CD4-positive, alpha-beta T cell treated with Interleukin-12 subunit alpha and Interleukin-12 subunit beta, for 1 hour (primary cell): ENCODE measurements at places on chromosomes 2 and 18.

DNA sequence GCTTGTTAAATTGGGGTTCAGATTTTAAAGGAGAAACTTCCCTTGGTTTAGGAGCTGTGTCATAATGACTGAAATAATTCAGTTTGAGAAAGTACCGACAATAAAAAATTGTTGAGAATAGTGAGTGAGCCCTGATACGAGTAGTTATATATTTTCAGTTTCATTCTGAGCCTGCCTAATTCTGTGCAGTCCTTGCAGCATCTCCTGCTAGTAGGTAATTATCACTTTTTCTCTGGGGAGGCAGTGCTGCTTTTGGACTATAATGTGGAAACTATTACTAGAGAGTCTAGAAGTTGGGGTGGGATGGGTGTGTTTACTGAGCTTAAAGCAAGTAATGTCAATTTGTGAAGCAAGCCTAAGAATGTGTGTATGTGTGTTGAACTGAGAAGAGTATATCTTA is 21.7 kb downstream of the ZNF638 start:
- DNase-seq: no peak

GRCh38 chr18:58132595-58133261 is 88.7 kb downstream of the NEDD4L start:
- DNase-seq: no peak

DNA sequence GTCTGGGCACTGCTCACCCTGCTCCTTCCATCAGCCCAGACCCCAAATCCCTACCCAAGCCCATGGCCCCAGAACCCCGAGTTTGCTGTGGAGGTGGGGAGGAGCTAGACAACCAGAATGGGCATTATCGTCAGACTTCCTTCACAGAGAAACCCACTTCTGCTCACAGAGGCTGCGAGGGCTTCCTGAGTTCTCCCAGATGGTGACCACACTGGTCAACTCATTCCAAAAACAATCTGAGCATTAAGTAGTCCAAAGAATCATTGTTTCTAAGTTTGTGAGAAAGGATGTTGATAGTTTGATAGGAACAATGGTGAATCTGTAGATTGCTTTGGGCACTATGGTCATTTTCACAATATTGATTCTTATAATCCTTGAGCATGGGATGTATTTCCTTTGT is 60.2 kb downstream of the LRRC30 start:
- no peak for DNase-seq

GRCh38 chr2:233503947-233504637 is 62.5 kb downstream of the USP40 start:
- DNase-seq: no peak

DNA sequence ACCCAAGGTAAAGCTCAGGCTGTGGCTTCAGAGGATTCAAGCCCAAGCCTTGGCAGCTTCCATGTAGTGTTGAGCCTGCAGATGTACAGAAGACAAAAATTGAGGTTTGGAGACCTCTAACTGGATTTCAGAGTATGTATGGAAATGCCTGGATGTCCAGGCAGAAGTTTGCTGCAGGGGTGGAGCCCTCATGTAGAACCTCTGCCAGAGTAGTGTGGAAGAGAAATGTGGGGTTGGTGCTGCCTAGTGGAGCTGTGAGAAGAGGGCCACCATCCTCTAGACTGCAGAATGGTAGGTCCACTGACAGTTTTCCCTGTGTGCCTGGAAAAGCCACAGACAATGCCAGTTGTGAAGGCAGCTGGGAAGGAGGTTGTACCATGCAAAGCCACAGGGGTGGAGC is 239.9 kb downstream of the SPAG16 start:
- DNase-seq: no peak

GRCh38 chr18:59011786-59012185 is 127.9 kb upstream of the SEC11C start:
- DNase-seq: no peak

DNA sequence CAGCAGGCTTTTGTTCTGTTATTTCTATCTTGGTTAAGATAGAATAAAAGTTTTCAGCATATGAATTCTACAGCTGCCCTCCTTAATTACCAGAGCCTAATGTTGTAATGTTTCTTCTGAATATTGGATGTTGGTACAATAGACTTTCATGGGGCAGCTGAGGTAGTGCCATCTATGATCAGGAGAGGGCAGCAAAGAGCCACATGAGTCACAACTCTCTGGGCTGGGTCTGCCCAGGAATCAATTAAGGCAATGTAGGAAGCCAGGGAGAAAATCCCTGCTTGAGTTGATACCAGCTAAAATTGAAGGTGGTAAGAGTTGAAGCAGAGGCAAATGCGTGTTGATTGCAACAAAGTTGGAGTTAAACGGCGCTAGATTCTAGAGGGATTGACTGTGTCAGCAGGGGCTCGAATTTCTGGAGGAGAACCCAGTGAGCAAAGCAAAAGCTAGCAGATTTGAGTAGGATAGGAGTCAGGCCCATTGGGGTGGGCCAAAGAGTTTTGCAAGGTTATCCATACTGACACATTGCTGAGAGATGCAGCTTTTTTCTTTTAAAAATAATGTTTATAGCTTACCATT is 10.6 kb upstream of the MC5R start:
- peak; percentile 54 for DNase-seq

DNA sequence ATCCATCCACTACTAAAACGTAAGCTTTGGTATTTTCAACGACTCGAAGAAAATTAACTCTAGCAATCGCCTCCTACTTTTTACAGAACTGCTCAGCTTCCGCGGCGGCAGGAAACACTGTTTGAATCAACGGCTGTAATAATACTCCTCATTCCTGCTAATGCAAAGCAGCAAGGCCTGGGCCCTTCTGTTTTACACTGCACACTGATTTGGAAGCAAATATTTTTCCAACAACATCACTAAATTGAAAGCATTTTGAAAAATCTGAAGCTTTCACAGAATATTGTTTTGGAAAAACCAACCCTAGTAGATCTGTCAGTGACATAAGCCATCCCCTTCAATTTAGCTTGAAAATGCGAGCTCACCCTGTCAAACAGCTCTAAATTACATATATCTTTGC is 261.2 kb downstream of the TXNL1 start:
- no peak for DNase-seq

DNA sequence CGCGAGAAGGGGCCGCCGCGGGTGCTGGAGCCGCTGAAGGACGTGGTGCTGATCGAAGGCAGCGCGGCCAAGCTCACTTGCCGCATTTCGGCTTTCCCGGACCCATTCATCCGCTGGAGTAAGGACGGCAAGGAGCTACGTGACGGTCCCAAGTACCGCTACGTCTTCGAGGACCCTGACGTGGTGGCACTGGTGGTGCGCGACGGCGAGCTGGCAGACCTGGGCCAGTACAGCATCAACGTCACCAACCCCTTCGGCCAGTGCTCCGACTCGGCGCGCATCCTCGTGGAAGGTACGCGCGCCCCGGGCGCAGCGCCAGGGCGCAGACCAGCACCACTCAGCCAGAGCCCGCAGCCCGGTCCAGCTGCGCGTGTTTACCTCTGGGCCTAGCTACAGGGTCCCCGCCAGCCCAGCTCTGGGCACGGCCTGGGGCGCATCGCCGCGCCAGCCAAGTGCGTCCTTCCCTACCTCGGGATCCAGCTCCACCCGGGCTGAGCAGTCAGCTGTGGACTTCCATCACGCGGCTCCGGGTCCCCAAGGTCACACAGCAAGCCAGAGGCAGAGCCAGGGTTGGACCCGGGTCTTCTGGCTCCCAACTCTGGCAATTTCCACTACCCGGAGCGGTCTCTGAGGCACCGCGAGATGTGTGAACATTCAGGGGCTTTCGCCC is 1.7 kb upstream of the GMPPA start:
- no peak for DNase-seq

DNA sequence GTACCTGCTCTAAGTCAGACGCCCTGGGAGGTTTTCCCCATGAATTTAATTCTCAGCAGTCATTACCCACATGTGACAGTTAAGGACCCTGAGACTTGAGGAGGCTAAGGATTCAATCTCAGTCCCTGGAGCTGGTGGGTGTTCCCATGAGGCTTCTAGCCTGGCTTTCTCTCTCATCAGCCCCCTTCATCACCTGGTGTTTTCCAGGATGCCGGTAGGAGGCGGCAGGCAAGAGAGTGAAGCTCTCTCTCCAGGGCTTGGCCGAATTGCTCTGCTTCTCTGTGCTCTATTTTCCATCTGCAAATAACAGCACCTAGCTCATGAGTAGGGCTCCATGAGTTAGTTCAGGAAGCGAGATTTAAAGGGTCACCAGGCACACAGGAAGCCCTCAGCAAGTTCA is 241.9 kb downstream of the PTPRM start:
- no peak for DNase-seq
